ENCODE measurements at places on chromosomes 6 and 20.

- H3K27ac ChIP-seq, result no peak overlapping the region
- no peaks in the 10 kb centered on the region for H3K36me3 ChIP-seq
- no peak for DNase-seq
Observed at GRCh38 chr6:105015482-105015881, 58.6 kb downstream of the LIN28B start.

GRCh38 chr6:130761286-130761685 lies 65.9 kb upstream of the SMLR1 start:
- H3K27me3 ChIP-seq, result no peaks in the 10 kb centered on the region
- no peak for DNase-seq
- H3K27ac ChIP-seq, result no peak overlapping the region

DNA sequence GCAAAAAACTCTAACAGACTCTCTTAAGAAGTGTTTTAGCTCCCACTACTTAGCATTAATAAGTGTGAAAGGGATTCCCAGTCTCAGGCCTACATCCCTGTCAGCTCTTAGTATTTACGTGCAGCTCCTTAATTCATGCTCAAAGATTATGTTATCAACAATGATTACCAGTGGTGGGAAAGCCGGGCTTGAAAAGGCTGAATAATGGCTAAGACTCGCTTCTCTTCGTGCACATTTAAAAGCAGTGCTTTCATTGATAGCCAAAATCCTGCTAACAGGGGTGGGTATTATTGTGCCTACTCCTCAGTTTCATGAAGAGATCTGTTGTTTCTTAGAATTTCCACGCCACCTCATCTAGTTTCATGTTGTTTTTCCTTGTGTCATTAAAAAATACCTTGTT lies 518.8 kb downstream of the GRIK2 start:
- H3K27me3 ChIP-seq, result no peaks in the 10 kb centered on the region
- H3K4me3 ChIP-seq, result no peak overlapping the region
- no peak for DNase-seq
- H3K36me3 ChIP-seq, result no peaks in the 10 kb centered on the region
- H3K27ac ChIP-seq, result no peak overlapping the region
- H3K4me1 ChIP-seq, result no peaks in the 10 kb centered on the region

GRCh38 chr6:100062621-100063020 lies 68.6 kb upstream of the MCHR2 start:
- H3K4me3 ChIP-seq, result no peak overlapping the region
- H3K36me3 ChIP-seq, result no peaks in the 10 kb centered on the region
- H3K4me1 ChIP-seq, result no peaks in the 10 kb centered on the region

DNA sequence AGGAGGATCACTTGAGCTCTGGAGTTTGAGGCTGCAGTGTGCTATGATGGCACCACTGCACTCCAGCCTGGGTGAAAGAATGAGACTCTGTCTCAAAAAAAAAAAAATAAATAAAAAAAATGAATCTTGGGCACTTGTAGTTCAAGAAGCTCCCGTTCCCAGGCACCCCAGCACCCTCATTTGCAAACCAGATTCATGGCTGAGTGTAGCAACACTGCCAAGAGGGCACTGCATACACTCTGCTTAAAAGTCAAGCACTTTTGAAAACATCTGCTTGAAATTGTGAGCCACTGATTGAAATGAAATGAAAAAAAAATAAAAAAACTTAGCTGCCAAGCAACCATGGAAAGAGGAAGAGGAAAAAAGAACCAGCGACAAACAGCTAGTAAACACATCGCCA lies 124.7 kb upstream of the SASH1 start:
- H3K27ac ChIP-seq, result peak overlapping the region; percentile 17
- H3K27me3 ChIP-seq, result no peaks in the 10 kb centered on the region
- no peak overlapping the region for H3K4me3 ChIP-seq
- no peaks in the 10 kb centered on the region for H3K36me3 ChIP-seq

DNA sequence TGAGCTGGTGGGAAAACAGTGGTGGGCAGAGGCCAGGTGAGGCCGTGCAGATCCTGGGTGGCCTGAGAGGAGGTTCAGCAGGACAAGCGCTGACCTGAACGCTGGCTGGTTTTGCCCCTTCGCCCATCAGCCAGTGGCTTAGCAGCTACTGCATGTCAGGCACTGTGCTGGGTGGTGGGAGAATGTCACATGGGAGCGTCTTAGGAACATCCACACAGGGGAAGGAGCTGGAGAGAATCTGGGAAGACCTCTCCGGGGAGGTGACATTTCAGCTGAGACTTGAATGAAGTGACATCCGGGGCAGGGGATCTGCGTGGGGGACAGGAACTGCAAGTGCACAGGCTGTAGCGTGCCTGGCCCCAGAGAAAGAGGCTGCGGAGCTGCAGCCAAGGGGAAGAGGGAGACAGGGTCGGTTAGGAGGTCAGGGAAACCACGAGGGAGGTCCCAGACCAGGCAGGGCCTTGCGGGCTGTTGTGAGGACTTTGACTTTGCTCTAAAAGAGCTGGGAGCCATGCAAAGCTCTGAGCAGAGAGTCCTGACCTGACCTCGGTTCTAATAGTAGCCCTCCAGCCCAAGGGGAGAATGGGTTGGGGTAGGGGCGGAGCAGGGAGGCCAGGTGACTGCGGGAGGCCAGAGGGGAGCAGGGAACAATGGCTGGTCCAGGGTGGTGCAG lies 156.8 kb upstream of the PTPN1 start:
- H3K4me3 ChIP-seq, result no peak overlapping the region
- DNase-seq, result no peak
- no peaks in the 10 kb centered on the region for H3K27me3 ChIP-seq

DNA sequence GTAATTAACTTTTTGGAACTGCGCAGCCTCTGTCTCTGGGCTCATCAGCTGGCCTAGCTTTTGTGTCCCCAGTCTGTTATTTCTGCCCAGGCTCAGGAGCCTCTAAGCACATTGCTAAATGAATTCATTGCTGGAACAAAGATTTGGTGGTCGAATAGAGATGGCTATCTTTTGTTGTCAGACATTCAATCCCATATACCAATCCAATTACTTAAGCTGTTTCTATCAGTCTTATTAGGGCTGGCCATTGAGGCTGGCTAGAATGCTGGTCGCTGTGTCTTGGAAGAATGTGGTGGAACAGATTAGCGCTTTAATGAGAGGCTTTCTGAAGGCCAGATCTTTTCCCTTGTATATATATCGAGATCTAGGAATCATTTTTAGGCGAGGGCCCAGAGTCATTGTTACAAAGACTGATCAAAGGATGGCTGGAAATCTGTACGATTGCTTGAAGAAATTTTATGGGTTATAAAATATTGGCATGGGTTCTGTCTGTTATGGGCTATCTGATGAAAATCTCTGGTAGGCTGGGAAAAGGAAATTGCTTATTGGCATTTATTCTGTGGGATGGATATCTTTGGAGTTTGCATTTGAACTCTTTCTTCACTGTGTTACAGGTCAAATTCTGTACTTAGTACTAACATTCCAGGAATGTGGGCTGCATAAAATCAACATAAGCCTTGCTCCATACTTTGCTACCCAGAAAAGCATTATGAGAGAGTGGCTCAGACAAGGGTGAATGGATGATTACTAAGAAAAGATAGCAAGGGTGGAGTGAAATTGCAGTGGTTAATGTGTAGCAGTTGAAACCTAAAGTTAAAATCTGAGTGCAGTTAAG lies 34.8 kb upstream of the JAG1 start:
- DNase-seq, result no peak
- H3K36me3 ChIP-seq, result no peaks in the 10 kb centered on the region
- no peak overlapping the region for H3K4me3 ChIP-seq
- H3K27ac ChIP-seq, result peak overlapping the region; percentile 67

- no peak overlapping the region for H3K27ac ChIP-seq
- H3K4me3 ChIP-seq, result no peak overlapping the region
- H3K4me1 ChIP-seq, result no peaks in the 10 kb centered on the region
- no peak for DNase-seq
- no peaks in the 10 kb centered on the region for H3K27me3 ChIP-seq
Observed at GRCh38 chr6:56292505-56293181, 45.3 kb upstream of the COL21A1 start.

GRCh38 chr6:145045582-145045981 lies 689.7 kb downstream of the EPM2A start:
- no peaks in the 10 kb centered on the region for H3K4me1 ChIP-seq
- no peak for DNase-seq

All from tibial artery (tissue), 4 donors.